ENCODE measurements at places on chromosomes 7 and 10. TPM values are rescaled to one million over a fixed set of nuclear protein-coding genes. Genes with fewer than 3 reads are reported as not detected.

GRCh38 chr10:73780966-73781365, 882 bp upstream of the CHCHD1 start:
- no peak for DNase-seq

GRCh38 chr7:142925413-142925812, 8.1 kb downstream of the TRPV5 start:
- DNase-seq = no peak

GRCh38 chr7:80839855-80840254, 79.0 kb downstream of the SEMA3C start:
- no peak for DNase-seq

- DNase-seq = no peak
Measured at GRCh38 chr10:127755753-127756152, 18.8 kb downstream of the FOXI2 start.

- no peak for DNase-seq
Measured at GRCh38 chr10:70616761-70617160, 14.2 kb upstream of the PRF1 start.

GRCh38 chr10:80567292-80567691, 29.6 kb downstream of the SH2D4B start:
- no peak for DNase-seq

- DNase-seq = peak; percentile 9
Measured at GRCh38 chr7:44431091-44431608, 59.3 kb downstream of the NUDCD3 start.

GRCh38 chr7:107194052-107194451, 25.2 kb downstream of the HBP1 start:
- no peak for DNase-seq

- DNase-seq = peak; percentile 63
Measured at GRCh38 chr10:123559066-123559822, 106.9 kb upstream of the GPR26 start.

DNA sequence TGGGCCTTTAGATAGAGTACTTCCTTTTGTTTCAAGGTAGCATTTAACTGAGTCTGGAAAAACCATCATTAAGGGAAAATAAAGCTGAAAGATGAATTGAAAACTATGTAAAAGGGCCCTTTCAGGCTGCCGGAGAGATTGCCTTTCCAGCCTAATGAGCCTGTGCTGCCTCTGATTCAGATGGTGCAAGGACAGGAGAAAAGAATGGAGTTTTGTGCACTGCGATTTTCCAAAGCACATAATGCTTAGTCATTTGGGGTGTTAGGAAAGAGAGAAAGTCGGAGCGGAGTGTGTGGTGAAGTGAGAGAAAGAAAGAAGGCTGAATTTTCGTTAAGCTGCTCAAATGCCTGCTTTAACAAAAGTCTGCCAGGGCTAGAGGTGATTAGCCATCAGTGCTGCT, 259.7 kb downstream of the PAXIP1 start:
- no peak for DNase-seq

GRCh38 chr10:95039281-95039680, 30.0 kb downstream of the CYP2C8 start:
- no peak for DNase-seq

DNA sequence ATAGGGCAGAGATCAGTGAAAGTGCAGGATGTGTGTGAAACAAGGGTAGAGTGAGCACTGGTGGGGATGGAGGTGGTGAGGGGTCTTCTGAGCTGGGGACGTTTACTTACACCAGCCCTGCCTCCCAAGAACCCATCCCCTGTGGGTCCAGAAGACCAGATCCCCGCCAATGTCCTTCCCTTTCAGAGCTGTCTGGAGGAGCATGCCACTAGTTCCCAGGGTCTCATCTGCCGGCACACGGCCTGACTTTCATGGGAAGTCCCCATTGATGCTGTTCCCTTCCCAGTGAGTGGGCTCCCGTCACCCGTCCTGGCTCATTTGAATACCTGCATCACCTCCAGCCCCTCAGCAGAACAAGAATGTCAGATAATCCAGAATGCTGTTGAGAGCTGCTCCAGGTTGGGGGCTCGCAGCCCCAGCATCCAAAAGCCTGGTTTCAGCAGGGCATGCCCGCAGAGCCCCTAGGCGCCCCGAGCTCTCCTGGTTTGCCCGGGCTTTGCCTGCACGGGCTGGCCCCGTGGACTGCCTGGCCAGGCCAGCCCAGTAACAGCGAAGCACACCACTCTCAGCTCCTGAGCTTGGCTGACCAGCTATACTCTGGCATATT, 246.7 kb downstream of the MGMT start:
- DNase-seq = no peak

GRCh38 chr7:104231054-104232046, 23.5 kb upstream of the ORC5 start:
- DNase-seq = no peak

DNA sequence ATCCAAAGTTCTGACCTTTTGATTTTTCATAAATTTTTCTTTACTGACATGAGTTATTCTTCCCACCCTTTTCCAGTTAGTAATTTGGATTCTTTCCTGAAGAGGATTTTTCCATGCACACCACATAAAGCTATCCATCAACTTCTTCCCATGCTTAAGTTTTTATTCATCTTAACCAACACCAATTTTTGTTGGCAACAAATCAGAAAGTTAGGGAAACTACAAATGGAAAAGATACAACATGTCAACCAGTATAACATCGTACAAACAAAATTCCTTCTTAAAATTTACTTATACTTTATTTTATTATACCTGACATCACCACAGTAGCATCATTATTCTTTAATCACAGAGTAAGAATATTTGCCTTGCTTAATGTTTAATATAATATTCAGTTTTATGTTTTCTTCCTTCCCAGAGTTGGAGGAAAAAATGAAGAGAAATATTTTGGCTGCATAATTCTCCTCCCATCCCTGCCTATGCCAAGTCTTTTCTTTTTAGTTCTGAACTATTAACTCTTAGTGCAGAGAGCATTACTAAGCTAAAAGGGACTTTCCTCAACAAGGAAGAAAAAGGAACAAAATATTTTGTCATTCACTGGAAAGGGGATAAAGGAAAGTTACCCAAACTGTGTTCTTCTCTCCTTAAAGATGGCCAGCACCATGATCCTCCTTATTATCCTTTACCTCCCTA, 67.5 kb upstream of the MEOX2 start:
- DNase-seq = no peak

DNA sequence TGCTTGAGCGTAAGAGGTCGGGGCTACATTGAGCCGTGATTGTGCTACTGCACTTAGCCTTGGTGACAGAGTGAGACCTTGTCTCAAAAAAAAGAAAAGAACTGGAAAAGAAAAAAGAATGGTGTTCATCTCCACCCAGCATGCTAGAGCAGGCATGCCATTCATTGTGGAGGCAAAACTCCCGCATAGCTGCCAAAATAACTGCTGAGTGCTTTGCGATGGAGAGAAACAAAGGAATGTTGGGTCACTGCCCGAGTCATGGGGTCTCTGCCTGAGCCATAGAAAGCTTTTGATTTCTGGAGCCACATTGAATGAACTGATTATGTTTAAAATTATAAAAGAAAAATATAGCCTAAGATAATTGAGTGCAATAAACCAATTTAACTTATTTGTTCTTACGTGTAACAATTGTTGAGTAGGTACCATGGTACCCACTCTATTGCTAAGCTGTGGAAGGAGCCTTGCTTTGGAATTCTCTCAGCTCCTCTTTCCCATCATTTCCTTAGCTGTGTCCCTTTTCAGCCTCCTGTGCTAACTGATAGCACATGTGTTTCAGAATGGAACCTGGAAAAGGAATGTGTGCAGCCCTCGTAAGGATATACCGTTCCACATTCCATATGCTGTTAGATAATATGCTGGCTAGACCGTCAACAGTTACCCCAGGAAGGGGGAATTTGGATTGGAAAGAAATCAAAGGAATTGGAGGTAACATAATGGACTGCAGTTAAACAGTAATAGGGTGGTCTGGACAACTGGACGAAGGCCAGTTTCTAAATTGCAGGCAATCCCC, 99.0 kb downstream of the KIAA1217 start:
- no peak for DNase-seq

- no peak for DNase-seq
Measured at GRCh38 chr10:86411281-86411841, 44.8 kb upstream of the GRID1 start.

DNA sequence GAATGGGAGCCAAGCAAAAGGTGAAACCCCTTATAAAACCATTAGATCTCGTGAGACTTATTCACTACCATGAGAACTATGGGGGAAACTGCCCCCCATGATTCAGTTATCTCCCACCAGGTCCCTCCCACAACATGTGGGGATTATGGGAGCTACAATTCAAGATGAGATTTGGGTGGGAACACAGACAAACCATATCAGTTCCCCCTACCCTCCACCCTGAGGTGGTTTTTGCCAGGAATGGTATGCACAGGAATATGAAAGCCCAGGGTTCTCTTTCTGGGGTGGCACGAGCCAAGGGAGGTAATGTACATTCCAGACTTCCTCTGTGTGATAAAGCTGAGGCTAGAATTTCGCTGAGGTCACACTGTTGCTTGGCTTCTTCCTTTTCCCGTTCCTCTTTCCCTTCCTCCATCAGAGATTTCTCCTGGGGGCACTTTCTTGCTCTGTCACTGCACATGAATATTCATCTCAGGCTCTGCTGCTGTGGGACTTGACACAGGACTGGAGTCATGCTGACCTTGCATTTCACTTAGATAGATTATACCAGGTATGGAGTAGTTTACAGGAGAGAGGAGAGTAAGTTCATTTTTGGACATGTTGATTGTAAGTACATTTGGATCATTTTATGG, 347.0 kb upstream of the MTPN start:
- no peak for DNase-seq

GRCh38 chr10:17643755-17644484, at the start of gene STAM:
TSS of gene STAM (plus strand) at chr10:17644151. CDS start at chr10:17644340, 189 bp downstream.
- DNase-seq = peak; percentile 100

DNA sequence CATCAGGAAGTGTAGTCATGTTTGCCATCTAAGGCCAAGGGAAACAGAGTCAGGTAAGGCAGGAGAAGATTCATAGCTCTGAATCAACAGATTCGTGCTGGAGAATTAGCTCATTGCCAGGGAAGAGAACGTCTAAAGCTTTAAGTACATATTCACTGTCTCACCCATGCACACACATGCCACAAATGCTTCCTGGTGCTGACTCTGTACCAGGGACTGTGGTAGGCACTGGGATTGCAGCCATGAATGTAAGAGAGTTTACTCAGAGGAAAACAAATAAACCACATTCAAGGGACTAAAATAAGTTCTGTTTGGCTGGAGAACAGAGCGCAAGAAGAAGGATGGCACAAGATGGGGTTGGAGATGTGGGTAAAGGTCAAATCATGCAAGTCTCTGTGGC, 89.8 kb upstream of the HPS1 start:
- DNase-seq = no peak

PRSS1 gene
- polyA plus RNA-seq = not detected

TMEM270 gene
- polyA plus RNA-seq = not detected

OR2A7 gene
- 0.74 TPM for polyA plus RNA-seq

CALHM1 gene
- 0.05 TPM for polyA plus RNA-seq

IFIT5 gene
- polyA plus RNA-seq = 10.6 TPM

KCNH2 gene
- polyA plus RNA-seq = 0.45 TPM

C10orf53 gene
- polyA plus RNA-seq = not detected

MLXIPL gene
- polyA plus RNA-seq = not detected

Data from naive thymus-derived CD8-positive, alpha-beta T cell (primary cell).